ENCODE measurements at places on chromosomes 5 and 9. TPM values are rescaled to one million over a fixed set of nuclear protein-coding genes. Genes with fewer than 3 reads are reported as not detected.
A peak's percentile ranks its signal among the peaks of the same experiment; 100 is the strongest.

GRCh38 chr9:94210616-94211603, 48.2 kb upstream of the ZNF169 start:
- no peaks in the 10 kb centered on the region for H3K4me1 ChIP-seq
- H3K27ac ChIP-seq: no peak overlapping the region
- H3K27me3 ChIP-seq: no peaks in the 10 kb centered on the region

- peaks cover 8% of the 10 kb centered on the region for H3K36me3 ChIP-seq
- no peak overlapping the region for H3K27ac ChIP-seq
- H3K27me3 ChIP-seq: no peaks in the 10 kb centered on the region
These were observed 69.6 kb downstream of the MAN2A1 start for GRCh38 chr5:109759306-109759705.

- H3K4me3 ChIP-seq: no peak overlapping the region
- no peak overlapping the region for H3K27ac ChIP-seq
- DNase-seq: no peak
- peaks cover 5% of the 10 kb centered on the region for H3K4me1 ChIP-seq
- no peaks in the 10 kb centered on the region for H3K27me3 ChIP-seq
- no peaks in the 10 kb centered on the region for H3K36me3 ChIP-seq
These were observed 54.8 kb downstream of the HRH2 start for GRCh38 chr5:175712681-175713085.

DNA sequence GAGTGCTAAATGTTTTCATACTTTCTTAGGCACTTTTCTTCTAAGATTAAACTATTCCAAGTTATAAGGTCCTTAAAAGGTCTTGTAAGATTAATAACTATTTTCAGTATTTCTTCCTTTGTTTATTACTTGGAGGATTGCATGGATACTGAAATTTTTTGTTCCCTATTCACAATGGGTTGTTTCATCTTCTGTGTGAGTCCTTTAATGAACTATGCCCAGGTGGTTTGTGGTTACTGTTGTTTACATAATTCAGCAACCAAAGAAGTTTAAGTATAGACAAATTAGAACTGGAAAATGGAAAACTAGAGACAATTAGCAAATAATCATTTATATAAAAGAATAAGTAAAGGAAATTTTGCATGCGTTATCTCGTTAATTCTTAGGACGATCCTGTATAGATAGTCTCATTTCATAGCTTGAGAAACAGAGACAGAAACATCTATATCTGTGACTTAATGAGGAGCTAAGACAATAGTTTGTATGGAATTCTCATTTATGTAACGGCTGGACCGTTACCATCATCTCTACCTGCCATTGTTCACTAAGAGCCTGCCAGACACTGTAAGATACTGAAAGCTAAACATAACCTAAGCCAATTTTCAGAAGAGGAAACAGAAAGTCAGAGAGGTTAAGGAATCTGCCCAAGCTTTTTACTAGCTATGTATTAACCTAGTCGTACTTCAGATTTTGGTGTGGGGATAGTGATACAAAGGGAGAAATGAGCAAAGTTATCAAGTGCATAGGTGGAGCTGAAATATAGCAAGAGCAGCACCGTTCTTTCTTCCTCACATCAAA, 148.2 kb downstream of the PAM start:
- peaks cover 36% of the 10 kb centered on the region for H3K4me1 ChIP-seq
- no peak overlapping the region for H3K4me3 ChIP-seq
- H3K27me3 ChIP-seq: no peaks in the 10 kb centered on the region
- DNase-seq: no peak

DNA sequence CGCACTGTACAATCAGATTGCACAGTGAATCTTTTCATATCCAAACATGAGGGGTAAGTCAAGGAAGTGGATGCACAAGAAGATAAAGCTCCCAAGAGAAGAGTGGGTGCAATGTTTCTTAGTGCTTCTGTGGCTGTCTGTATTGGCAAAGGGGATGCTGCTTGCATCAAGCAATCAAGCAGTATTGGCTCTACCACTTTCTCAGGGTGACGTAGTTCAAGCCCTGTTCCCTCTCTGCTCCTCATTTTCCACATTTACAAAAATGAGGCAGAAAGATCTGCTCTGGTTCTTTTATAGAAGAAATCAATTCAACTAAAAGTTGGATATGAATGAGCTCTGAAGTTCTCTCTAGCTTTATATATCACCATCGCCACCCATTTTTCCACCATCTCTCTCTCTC, 2.3 kb downstream of the TNFSF8 start:
- no peak overlapping the region for H3K4me3 ChIP-seq
- DNase-seq: no peak
- no peaks in the 10 kb centered on the region for H3K4me1 ChIP-seq
- H3K27me3 ChIP-seq: no peaks in the 10 kb centered on the region

DNA sequence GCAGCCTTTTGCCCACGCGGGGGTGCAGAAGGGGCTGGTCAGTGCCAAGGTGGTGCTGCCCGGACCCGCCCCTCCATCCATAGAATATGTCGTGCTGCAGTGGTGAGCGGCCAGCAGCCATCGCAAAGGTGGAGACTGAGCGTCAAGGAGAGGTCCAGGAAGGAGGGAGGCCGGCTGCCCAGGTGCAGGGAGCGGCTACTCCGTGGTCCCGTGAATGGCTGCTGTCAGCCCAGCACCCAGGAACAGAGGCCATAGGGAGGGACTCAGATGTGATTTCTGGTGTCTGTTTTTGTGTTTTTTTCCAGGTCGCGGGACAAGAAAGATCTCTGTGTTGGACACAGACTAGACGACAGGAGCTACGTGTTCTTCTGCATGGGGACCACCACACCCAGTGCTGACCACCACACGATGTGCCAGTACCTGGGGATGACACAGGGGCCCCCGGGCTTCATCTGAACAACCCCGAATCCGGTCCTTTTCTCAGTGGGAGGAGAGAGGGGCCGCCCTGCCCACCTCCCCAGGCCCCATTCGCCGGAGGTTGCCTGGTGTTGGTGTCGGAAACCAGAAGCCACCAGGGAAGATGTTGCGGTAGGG, 29.0 kb downstream of the PAEP start:
- no peaks in the 10 kb centered on the region for H3K4me1 ChIP-seq
- H3K36me3 ChIP-seq: no peaks in the 10 kb centered on the region
- no peak overlapping the region for H3K27ac ChIP-seq
- no peak overlapping the region for H3K4me3 ChIP-seq
- peak; percentile 11 for DNase-seq
- H3K27me3 ChIP-seq: no peaks in the 10 kb centered on the region

DNA sequence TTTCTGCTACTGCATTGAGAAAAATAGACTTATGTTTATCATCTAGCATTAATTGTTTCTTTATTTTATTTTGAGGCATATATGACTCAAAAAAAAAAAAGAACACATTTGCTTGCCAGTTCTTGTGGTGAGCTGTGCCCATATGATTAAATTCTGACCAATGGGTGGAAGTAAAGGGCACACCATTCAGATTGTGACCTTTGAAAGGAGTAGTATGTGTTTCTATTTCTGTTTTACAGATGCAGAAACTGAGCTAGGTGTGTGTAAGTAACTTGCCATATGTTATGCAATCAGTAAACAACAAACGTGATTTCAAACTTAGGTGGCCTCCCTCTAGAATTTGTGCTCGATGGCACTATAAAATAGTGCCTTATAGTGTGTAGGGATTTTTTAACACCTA, 368.1 kb upstream of the EDIL3 start:
- no peaks in the 10 kb centered on the region for H3K27me3 ChIP-seq
- H3K36me3 ChIP-seq: no peaks in the 10 kb centered on the region
- DNase-seq: no peak
- no peak overlapping the region for H3K27ac ChIP-seq

The DRD1 gene
- total RNA-seq: not detected

The FOXD4L4 gene
- not detected for total RNA-seq

The EGFLAM gene
- total RNA-seq: 8.8 TPM

Data from right atrium auricular region (tissue), 2 donors.